ENCODE measurements at places on chromosomes 16 and 17.

DNA sequence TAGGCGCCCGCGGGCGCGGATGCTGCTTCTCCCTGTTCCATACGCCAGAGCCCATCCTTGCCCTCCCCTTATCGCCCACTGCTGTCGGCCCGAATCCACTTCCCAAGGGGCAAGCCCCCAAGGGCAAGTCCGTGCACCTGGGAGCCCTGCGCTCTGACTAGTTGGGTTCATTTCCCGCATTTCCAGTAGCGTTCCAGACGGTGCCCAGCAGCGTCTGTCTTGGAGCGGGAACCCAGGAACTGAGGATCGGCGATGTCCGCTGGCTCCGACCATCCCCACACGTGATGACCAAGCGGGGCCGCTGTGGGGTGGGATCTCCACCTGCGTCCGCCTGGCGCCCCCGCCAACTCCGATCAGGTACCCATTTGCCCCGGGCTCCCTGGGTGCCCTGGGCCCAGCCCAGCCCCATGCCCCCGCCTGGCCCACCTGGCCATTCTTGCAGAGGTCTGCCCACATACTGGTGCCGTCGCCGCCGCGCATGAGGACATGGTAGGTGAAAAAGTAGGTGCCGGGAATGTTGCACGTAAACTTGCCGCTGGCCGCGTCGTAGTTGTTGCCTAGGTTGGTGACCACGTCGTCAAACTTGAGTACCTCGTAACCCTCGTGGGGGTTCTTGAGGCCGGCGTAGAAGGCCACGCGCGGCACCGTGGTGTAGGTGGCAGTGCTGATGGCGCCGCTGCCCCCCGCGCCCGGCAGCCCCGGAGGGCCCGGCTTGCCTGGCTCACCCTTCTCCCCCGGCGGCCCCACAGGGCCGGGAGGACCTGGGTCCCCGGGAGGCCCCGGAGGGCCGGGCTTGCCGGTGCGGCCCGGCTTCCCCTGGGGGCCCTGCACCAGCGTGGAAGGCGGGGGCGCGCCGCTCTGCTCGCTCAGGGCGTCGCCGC is 837 bp downstream of the C1QL1 start:
- DNase-seq, result no peak

DNA sequence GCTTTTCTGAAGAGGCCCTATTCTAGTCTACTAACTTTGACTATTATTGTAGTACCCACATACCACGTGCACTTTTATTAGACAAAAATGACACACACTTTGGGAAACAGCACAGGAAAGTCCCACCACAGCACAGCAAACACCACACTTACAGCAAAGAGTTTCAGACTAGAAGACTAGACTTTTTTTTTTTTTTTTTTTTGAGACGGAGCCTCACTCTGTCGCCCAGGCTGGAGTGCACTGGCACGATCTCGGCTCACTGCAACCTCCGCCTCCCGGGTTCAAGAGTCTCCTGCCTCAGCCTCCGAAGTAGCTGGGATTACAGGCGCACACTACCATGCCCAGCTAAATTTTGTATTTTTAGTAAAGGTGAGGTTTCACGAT is 20.1 kb downstream of the YWHAE start:
- DNase-seq, result no peak

DNA sequence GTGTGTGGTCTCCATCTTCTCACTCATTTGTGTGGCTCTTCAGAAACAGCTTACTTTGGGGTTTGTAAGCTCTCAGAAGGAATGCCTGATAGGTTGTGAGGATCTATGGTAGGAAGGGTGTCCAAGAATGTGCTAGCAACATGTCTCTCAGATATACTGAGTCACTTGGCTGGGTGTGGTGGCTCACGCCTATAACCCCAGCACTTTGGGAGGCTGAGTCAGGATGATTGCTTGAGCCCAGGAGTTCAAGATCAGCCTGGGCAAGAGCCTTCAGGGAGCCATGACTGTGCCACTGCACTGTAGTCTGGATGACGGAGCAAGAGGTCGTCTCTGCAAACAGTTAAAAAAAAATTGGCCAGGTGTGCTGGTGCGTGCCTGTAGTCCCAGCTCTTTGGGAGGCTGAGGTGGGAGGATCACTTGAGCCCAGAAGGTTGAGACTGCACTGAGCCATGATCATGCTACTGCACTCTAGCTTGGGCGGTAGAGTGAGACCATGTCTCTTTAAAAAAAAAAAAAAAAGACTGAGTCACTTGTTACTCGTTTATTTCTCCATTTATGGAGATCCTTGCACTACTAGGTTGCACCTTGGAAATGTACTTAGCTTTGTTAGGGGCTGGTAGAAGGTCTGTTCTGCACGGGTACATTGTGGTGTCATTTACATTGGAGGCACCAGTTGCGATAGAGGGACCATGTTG is 232.0 kb downstream of the SNX29 start:
- peak; percentile 41 for DNase-seq

GRCh38 chr17:45149037-45149668 is 878 bp downstream of the HEXIM1 start:
- peak; percentile 91 for DNase-seq

GRCh38 chr16:67423015-67423414 is 6.7 kb upstream of the ZDHHC1 start:
- no peak for DNase-seq

GRCh38 chr16:1614456-1615102 is 2.4 kb downstream of the CRAMP1 start:
- DNase-seq, result peak; percentile 54

DNA sequence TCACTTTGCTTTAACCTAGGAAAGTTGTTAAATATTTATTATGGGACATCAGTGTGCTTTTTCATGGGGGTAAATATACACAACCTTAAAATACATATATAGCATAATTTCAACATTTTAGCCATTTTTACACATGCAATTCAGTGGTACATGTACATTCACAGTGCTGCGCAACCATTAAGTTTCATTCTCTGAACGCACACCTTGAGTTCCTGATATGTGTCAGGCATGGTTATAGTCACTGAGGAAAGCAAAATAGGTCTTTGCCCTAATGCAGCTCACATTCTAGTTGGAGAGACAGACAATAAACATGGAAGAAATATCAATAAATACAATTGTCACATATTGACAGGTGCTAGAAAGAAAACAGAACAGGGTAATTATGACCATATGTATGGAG is 12.8 kb upstream of the CNEP1R1 start:
- DNase-seq, result no peak

- DNase-seq, result peak; percentile 17
Observed at GRCh38 chr16:53153130-53153529, 98.3 kb downstream of the CHD9 start.

DNA sequence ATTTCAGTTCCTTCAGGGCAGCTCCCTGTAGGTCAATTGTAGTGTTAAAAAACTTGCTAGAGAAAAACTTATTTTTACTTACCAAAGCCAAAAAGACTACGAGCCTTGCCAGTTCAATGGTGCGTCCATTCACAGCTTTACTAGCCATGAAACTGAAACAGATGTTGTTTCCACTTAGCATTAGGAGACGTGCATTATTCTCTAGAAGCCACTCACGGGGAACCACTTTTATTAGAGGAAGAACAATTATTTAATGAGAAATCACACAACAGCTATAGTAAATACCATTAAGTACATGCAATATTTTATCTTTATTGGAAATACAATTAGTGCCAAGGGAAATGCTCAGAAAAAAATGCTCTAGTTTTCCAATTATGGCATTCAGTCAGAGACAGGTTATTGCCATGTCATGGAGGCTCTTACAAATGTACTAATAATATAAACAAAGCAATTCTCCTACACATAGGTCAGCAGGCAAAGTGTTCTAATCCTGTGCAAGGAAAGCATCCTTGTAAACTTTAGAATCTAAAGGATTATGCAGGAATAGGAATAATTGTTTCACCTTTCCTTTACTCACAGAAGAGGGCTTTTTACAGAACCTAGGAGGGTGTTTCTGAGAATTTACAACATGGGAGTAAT is 17.4 kb downstream of the LASP1NB start:
- no peak for DNase-seq

DNA sequence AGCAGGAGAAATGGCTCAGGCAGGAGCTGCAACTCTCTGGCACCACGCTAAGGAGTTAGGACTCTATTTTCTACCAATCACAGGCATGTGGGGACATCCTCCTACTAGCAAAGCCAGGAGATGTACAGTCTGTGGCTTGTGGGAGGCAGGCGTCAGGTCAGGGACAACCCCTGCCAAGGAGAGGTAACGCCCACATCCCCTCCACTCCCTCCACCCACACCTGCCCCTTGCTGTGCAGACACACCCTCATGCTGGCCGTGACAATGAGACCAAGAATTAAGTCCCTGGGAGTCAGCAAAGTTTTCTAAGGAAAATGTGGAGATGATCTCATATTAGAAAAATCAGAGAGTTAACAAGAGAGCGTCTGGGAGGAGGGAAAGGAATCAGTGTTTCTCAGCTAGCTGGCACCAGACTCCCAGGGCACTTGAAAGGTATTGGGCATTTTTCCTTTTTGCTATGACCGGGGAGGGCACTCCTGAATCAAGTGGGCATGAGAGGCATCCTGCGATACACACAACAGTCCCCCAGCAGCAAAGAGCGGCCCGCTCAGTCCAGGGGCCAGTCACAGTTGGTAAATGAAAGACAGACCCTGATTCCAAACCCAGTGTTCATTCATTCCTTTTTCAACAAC is 87.3 kb upstream of the RPL38 start:
- no peak for DNase-seq

DNA sequence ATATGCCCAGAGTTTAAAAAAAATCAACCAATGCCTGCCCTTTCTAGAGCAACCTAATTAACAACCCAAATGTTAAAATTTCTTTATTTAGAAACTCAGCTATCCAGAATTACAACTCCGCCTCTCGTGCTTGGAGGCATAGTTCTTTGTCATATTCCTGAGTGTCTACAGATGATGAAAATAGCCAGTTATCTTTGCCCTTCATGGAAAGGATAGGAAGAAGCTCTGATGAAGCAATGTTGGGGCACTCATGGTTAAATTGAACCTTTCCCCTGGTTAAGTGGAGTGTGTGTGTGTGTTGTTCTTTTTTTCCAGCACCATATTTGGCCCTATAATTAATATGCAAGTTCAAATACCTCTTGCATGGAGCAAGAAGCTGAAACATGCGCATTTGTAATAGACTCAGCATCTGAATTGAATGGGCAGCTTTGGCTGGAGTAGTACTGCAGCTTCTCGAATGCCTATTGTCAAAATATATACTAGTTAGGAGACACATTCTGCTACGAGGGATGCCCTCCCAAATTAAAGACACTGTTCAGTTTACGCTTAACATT is 506.2 kb downstream of the WWOX start:
- no peak for DNase-seq

DNA sequence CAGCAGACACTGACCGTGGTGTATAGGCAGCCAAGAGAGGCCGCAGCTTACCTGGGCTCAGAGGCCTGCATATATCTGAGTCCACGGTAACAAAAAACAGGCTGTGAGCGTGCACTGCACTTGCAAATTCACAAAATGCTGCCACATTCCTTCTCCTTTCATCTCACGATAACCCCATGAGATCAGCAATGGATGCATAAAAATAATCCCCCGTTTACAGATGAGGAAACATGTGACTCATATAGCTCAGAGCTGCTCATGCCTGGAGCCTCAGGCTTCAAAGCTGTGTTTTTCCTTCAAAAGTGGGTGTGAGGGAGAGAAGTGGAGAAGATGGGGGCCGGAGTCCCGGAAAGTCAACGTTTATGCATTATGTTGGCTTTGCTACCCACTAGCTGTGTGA is 118.3 kb upstream of the FOXF1 start:
- peak; percentile 95 for DNase-seq

DNA sequence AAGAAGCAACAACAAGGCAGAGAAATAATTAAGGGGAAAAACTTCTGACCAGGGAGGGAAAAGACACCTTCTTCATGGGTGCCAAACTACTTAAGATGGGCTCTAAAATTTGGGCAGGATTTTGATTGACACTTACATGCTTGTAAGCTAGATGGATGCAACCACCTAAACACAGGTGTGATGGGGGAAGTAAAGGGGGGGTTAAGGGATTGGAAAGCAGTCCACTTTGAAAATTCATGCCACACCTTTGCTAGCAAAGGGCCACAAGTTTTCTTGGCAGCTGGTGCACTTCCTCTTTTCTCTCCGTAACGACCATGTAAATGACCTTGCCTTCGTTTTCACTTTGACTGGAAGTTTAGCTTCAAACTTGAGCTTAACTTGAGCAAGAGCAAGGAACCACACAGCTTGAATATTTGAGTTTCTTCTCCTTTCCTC is 14.3 kb upstream of the PRKAR1A start:
- DNase-seq, result no peak

- no peak for DNase-seq
Observed at GRCh38 chr17:64400642-64401041, 10.0 kb upstream of the PECAM1 start.

GRCh38 chr16:46817961-46818360 is 13.0 kb downstream of the C16orf87 start:
- peak; percentile 47 for DNase-seq

DNA sequence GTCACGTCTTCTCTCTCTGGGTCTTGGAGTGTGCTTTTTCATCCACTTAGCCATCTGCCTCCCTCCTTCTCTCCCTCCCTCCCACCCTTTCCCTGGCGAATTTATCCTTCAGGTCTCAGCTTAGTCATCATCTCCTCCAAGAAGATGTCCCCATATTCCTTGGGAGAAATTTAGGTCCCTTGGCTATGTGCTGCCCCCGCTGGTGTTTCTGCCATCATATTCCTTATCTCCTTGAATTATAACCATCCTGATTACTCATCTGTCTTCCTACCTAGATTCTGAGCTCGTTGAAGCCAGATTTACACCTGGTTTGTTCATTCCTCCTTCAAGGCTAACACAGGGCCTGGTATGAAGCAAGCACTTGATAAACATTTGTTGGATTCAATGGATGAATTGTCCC is 5.0 kb downstream of the SEZ6L2 start:
- DNase-seq, result no peak

GRCh38 chr17:17537311-17538099 is 41.3 kb upstream of the RASD1 start:
- peak; percentile 25 for DNase-seq

GRCh38 chr17:73393962-73394361 is 82.2 kb upstream of the CDC42EP4 start:
- DNase-seq, result peak; percentile 68

- no peak for DNase-seq
Observed at GRCh38 chr17:10171581-10171981, 26.8 kb downstream of the GAS7 start.

GRCh38 chr16:27301236-27301861 is 12.4 kb upstream of the IL4R start:
- no peak for DNase-seq

Data from ELR (cell line).